ENCODE measurements at places on chromosomes 1 and 21. TPM values are rescaled to one million over a fixed set of nuclear protein-coding genes. Genes with fewer than 3 reads are reported as not detected.

- DNase-seq: no peak
Observed at GRCh38 chr1:70003211-70003908, 202.0 kb downstream of the LRRC40 start.

DNA sequence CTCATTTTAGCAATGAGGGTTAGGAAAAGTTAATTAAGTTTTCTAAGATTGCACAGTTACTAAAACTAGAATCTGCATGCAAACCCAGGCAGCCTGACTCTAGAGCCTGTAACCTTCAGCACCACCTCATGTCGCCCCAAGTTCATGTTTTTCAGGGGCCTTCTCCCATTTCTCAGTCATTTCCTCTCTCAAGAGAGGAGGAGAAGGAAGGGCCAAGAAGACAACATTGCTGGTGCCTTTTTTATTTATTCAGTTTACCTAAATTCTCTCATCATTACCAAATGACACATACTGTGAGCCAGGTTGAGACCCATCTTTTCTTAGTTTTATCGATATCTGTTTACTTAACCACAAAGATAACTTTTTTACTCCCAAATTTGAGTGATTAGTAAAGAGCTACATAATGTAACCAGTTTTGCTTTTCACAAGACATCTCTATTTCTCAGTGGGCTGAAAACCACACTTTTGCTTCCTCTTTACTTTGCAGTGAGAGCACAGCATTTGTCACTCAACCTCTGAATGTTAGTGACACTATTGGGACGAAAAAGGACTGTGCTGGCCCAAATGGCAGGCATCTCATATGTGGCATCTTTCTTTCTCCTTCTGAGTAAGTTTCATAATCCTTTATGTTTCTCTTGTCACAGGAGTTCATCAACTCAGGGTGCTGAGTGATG, at the start of gene CD101:
Gene CD101 (plus strand): TSS at position 507 of the 674 bp plus-strand sequence. CDS start 58 bp downstream, at position 565.
- no peak for DNase-seq

DNA sequence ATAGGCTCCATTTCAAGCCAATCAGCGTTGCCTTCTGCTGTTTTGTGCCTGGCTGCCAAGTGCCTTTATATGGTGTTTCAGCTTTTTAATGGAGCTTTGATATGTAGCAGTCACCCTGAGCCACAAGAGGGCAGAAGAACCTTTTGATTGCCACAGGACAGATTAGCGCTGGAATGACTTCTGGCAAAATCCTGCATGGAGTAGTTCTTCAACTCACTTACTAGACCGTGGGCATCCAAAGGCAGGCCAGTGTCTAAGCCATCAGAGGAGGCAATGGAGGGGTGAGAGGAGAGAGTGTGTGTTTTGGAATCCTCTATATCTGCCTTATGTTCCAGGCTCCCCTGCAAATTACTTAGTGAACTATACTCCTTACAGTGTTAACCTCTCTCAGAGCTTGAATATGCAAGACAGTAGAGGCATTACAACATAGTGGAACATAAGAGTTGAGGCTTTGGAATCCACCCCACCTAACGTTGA, 56.2 kb downstream of the ST3GAL3 start:
- no peak for DNase-seq

DNA sequence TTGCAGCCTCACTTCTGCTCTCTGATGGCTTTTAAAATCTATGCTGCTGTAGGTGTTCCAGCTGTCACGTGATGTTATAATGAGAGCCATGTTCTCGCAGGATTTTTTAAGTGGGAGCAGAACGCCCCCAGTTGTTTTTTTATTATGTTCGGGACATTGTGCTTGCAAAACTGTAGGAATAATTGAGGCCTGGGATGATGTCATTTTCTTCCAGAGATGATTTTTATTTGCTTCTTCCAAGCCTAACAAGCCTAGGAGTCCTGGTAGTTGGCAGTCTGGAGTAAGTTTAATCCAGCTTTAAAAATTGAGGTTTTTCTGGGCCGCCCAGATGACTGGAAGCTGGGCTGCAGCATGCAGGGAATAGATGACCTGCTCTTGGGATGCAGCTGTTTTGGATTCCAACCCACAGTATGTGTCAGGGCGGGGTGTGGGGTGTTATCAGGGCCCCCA, 34.6 kb upstream of the CHIT1 start:
- no peak for DNase-seq

GRCh38 chr1:63643926-63644325, 50.7 kb downstream of the PGM1 start:
- no peak for DNase-seq

GRCh38 chr1:208164609-208165008, 79.6 kb downstream of the PLXNA2 start:
- DNase-seq: no peak

- no peak for DNase-seq
Observed at GRCh38 chr1:154759793-154760192, 110.3 kb downstream of the KCNN3 start.

GRCh38 chr1:160489513-160490261, 33.4 kb downstream of the SLAMF6 start:
- no peak for DNase-seq

DNA sequence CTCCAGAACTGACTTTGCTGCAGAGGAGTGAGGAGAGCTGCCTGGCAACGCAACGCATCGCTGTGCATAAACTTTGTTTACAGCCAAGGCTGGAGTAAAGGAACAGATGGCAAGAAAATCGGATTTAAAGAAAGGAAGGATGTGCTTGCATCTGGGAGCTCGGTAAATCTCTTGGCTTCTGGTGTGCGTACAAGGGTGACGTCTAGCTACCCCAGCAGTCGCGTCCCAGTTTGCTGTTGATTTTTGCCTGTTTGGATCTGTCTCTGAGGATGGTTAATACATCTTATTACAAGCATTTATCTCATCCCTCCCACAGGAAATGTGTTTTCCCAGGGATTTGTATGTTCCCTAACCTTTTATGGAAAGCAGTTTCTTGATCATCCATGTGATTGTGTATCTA, 73.3 kb upstream of the RALGPS2 start:
- no peak for DNase-seq

GRCh38 chr1:86365896-86366295, 30.2 kb downstream of the ODF2L start:
- DNase-seq: no peak

DNA sequence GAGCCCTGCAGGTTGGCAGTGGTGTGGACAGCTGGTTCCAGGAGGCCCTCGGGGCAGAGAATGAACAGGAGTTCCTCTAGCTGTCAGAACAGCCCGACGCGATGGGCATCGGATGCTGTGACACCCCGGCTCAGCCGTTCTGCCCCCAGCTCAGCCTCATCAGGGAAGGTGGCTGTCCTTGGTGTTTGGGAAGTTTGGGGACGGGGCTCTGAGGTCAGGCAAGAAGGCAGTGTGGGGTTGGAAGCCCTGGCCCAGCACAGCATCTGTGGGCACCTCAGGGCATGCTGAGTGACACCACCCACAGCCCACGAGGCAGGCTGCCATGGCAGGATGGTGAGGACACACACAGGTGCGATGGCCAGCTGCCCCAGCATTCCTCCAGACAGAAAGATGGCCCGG, 40.9 kb upstream of the CCDC27 start:
- no peak for DNase-seq

DNA sequence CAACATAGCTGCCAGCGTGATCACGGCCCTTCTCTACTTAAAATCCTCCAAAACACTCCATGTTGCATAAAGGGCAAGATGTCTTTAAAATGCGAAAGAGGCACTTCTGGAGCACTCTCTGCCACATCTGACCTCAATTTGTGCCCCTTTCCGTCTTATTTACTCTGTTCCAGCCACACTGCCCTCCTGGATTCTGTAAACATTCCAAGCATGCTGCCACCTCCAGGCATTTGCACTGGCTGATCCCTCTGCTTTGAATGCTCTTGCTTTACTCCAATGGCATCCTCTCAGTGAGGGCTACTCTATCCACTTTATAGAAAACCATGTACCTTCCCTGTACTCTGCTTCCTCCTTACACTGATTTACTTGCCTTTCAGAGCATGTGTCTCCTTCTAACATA, 5.3 kb upstream of the RGS7 start:
- no peak for DNase-seq

DNA sequence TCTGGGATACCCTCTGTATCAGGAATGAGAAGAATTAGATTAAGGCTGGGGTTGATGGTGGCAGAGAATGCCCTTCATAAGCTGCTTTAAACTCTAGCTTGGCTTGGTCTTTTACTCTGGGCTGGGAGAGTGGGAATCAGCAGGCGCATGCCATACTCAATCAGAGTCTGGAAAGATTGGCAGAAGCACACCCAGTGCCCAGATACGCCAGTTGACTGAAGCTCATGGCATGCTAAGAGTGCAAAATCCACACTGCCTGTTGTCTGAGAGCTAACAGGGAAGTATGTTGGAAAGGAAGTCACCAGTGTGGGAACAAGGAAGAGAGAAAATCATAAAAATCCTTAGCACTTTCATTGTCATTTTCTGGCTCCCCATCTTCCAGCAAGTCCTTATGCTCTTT, 53.0 kb downstream of the HMCN1 start:
- no peak for DNase-seq

GRCh38 chr1:191101960-191102359, 624.3 kb upstream of the BRINP3 start:
- DNase-seq: no peak

DNA sequence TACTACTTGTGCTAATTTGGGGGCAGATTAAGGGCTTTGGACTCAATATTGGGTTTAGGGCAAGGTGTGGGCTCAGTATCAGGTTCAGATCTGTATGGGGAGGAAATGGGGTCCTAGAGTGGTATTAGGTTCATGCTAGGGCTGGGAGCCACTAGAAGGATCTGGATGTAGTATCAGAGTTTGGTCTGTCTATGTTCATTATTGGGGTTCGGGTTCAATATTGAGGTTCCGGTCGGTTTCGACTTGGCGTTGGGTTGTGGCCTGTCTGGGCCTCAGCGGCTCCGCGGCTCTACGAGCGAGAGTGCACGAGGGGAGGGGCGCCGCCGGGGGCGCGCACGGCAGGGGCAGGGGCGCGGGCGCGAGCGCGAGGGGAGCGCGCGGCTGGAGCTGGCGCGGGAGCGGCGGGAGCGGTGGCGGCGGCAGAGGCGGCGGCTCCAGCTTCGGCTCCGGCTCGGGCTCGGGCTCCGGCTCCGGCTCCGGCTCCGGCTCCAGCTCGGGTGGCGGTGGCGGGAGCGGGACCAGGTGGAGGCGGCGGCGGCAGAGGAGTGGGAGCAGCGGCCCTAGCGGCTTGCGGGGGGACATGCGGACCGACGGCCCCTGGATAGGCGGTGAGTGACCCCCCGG, at the start of gene PTPRF:
Gene PTPRF (plus strand): TSS at position 401 of the 624 bp plus-strand sequence. CDS start 14,193 bp downstream, outside the sequence.
- DNase-seq: peak; percentile 79

DNA sequence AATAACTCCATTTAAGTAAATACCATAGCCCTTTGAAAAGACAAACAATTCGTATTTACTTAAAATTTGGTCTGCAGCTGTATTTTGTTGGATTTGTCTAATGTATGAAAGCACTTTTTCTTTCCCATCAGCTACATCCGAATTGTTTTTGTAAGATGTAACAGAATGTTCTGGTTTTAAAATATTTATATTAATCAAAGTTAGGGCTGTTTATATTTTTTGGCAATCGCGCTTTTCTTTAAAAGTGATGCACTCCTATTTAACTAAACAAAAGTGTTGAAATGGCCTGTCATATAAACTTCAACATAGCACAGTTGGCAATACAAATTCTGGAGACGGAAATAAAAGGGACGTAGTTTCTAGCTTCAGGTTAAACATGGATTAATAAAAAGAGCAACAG, 216.3 kb upstream of the ADGRL2 start:
- DNase-seq: no peak

DNA sequence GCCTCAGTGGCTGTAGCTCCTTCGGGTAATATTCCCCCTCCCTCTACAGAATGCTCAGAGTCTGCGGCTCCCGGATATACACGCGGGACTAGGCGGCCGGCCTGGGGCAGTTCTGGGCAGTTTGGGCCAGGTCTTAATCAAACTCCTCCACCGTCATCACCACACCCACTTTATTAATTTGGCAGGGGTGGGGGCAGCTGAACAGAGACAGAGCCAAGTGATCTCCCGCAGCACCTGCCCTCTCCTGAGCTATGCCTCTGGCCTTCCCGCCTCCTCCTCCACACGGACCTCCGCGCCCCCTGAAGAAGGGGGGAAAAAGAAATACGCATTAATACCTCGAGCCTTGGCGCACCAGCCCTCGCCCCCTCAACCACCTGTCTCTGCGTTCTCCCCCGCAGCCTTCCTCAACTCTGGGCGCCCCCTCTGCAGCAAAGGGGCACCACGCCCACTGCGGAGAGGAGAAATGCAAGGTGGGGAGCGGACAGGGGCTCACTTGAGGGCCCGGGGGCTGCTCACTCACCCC, 42.6 kb downstream of the CD34 start:
- peak; percentile 71 for DNase-seq

- DNase-seq: no peak
Observed at GRCh38 chr1:52725903-52726264, 369 bp upstream of the ZYG11B start.

DNA sequence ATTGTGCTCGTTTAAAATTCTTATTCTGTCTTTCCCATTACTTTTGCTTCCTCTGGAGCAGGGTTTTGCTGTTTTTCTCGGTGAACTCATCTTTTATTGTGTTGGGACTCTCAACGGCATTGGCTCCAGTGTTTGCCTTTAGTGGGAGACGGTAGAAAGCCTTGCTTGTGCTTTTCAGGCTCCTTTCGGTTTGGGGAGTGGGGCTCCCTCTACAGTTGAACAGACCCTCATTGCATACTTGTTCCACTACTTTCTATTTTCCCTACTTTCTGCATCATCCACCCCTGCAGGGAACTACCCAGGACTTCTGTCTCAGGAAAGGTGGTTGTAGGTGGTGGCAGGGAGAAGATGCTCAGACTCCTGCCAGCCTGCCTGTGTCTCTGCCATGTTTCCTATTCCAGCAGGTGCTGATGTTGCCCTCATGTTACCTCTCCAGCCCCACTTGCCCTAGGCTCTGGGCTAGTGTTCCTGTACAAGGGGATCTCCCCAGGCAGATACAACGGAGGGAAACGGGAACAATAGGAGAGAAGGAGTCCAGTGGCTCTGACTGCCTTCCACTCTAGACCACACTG, 68.5 kb upstream of the ZBTB18 start:
- no peak for DNase-seq

DNA sequence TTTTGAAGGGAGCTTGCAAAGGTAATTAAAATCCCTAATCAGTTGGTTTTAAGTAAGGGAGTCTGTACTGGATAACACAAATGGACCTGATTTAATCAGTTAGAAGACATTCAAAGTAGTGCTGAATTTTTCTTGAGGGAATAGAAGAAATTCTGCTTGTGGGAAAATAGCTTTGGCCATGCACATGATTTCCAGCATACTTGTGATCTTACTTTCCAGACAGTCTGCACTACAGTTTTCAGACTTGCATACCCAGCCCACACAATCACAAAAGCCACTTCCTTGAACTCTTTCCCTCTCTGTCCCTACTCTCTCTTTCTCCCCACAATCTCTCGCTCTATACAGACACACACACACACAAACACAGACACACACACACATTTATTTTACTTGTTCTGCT, 852.1 kb downstream of the PLA2G4A start:
- no peak for DNase-seq

- no peak for DNase-seq
Observed at GRCh38 chr1:176119549-176119948, 87.5 kb downstream of the COP1 start.

- no peak for DNase-seq
Observed at GRCh38 chr1:208374391-208374941, 130.3 kb upstream of the PLXNA2 start.

GRCh38 chr1:226679853-226680516, 59.1 kb downstream of the ITPKB start:
- DNase-seq: peak; percentile 92

IGSF3 gene
- total RNA-seq: 15.8 TPM

RGS7 gene
- total RNA-seq: not detected

SSR2 gene
- 79.9 TPM for total RNA-seq

HSD3B2 gene
- not detected for total RNA-seq

ANKRD34A gene
- 0.62 TPM for total RNA-seq
